ENCODE measurements at places on chromosomes 2 and 18.

DNA sequence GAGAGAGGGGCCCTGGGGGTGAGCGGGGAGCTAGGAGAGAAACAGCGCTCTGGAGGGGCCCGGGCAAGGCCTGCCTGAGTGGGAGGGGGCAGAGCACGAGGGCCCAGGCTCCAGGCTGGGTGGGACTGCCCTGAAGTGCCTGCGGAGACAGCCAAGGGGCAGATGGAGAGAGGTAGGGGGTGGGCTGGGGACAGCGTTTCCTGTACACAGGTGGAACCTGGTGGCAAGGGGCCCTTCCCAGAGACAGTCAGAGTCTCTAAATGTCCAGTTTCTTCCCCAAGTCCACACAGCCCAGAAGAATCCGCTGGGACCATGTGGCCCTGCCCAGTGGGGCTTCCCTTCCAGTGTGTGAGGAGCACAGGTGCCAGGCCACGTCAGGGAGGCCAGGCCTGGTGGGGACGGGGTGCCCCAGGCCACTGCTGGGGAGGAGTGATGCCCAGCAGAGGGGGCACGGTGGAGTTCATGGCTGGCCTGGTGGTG, 1.7 kb upstream of the GPR35 start:
- no peak for DNase-seq

DNA sequence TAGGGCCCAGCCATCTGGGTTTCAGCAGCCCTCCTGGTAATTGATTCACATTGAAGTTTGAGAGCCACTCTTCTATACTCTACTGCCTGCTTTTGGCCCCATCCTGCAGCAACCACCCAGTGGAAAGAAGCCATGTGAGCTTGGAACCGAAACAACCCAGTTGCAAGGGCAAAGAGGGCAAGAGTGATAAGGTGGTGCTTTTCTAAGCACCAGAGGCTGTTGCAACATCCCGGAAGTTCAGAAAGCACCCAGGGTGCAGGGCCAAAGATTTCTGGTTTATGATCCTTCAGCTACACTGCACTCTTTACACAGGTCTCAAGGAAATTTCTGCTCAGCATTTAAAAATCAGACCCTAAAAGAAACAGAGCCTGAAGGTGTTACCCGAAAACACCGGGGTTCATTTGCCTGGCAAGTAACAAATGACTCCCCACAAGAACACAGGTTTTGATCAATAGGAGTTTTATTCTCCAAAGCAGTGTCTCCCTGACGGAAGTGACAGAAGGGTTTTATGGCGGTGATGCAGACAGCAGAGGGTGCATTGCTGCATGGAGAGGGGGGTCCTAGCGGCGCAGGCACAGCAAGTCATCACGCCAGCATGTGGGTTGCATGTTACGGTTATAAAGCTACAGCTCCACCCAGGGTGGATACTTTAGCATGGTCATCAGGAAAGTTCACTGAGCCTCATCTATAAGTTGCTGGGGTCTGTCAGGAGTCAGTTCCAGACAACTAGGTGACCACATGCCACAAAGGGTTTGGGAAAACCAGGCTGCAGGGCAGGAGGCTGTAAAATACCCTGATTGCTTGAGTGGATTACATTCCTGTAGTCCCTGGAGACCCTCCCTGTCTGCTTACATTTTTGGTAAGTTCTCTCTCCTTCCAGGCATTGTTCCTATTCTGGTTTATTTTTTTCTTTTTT, 28.8 kb upstream of the TMEM37 start:
- no peak for DNase-seq

DNA sequence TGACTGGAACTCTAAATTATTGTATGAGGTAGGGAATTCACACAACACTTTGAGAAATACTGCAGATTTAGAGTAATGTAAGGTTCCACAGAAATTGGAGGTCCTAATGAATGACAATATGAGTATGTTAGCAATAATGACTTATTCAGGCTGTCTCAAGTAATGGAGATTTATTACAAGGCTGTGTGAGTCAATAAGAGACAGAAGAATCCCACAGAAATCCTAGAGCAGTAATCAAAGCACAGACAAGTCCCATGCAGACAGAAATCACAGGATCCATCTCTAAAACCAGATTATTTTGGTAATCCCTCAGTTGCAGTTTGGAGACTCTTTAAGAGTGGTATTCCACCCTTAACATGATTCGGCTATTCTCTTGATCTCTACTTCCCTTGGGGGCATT, 83.6 kb downstream of the FAM161A start:
- DNase-seq: no peak

- no peak for DNase-seq
Measured at GRCh38 chr2:240060977-240061591, 7.8 kb upstream of the OR6B3 start.

Measured in T-helper 2 cell treated with Interferon-gamma antibody and Interleukin-4, amounts not matched to agents 5 μg/mL and 100 μg/mL, for 36 hours (primary cell).